Stimulated activated memory B cell treated with anti-CD40 and anti-IgM and Interleukin-4, amounts not matched to agents 10 μg/mL and 1 μg/mL and 100 μg/mL, for 72 hours (primary cell): ENCODE measurements at places on chromosomes 5 and 9.
A peak's percentile ranks its signal among the peaks of the same experiment; 100 is the strongest.

DNA sequence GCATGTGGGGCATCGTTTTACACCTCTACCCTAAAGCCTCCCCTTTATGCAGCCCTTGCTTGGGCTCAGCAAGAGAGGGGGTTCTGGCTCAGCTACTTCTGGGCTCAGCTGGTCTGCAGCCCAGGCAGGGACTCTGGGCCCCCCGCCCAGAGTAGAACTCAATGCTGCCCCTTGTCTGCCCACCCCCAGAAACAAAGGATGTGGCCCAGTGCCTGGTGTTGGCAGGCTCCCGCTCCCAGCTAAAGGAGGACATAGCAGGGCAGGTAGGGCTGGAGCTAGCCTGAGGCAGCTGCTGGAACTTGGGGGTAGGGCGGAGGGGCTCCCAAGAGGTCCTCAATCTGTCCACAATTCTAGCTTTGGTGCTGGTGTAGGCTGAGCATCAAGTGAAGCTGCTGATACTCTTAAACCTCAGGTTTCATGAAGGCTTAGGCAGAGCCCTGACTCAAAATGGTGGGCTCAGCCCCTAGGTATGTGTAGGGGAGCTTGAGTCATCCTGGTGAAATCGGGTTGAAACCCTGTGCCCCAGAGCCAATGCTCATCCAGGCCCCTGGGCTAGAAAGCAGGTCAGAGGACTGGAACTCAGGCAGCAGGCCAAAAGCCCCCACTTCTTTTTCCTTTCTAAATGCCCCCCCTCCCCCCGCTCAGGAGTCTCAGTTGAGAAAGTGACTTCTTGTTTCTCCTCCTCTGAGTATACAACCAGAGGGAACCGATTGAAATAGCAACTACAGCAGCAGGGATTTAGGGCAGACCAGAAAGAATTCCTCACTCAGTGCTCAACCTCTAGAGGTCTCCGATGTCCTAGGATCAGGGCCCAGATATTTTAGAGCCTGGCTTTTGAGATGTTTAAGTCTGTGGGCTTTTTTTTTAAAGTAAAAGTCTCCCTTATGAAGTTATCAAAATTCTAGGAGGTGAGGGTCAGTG lies 11.4 kb downstream of the PSD2 start:
- no peak for ATAC-seq

DNA sequence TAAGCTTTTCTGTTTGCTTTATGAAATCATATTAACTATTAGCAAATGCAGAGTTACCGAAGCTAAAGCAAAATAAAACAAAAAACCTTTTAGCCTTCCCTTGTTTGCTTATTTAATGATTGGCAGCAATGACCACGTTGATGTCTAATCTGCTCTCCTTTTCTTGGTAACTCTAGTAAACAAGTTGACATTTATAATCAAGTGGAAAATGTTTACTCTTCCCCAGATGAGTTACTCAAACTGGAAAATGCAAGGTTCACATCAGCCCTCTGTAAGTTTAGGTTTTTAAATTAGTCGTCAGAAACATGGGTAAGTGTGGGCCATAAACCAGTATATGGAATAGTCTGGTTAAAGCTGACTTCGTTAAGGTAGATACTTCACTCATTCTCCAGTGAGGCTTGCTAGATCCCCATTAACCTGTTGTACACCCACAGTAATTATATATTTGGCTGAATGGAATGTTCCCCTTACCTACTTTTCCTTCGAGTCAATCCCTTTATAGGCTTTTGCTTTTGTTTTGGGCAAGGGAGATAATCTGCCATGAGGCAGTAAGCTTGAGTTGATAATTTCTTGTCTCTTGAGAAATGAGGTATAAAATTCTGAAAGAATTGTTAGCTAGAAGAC lies 100.9 kb downstream of the GDNF start:
- no peak for ATAC-seq

DNA sequence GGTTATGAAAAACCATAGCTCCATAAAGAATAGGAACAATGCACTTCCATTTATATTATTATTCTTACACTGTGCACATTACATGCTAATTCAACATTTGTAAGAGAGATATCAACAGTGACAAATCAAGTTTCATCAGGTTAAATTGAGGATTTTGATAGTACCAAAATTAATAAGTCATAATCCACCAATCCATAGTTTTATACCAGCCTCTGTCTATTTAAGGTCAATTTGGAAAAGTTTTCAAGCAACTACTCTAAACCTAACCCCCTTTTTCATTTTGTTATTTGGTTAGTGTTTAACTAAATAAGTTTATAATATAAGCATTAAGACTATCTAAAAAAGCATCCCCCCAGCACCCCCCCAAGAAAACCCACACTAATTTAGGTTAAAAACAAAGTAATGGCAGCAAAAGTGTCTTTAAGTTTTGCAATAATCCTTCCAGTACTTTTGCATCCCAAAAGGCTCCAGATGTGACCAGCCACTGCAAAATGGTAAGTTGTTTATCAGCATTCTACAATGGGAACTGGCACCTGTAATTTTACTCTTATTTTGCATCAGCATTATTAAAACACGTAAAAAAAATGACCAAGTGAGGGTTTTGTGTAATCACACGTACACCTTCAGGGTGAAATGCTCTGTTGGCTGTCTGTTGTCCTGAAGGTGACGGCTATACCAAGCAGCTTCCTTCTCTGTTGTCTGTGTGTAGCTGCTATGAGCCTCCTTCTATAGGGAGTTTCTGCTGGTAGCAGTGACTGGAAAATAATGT lies 36.8 kb upstream of the SSBP2 start:
- ATAC-seq: no peak

- ATAC-seq: peak; percentile 47
These were observed 326.5 kb upstream of the PRR16 start for GRCh38 chr5:120137582-120137981.

GRCh38 chr9:108058135-108058814 lies 568.7 kb upstream of the KLF4 start:
- ATAC-seq: no peak

DNA sequence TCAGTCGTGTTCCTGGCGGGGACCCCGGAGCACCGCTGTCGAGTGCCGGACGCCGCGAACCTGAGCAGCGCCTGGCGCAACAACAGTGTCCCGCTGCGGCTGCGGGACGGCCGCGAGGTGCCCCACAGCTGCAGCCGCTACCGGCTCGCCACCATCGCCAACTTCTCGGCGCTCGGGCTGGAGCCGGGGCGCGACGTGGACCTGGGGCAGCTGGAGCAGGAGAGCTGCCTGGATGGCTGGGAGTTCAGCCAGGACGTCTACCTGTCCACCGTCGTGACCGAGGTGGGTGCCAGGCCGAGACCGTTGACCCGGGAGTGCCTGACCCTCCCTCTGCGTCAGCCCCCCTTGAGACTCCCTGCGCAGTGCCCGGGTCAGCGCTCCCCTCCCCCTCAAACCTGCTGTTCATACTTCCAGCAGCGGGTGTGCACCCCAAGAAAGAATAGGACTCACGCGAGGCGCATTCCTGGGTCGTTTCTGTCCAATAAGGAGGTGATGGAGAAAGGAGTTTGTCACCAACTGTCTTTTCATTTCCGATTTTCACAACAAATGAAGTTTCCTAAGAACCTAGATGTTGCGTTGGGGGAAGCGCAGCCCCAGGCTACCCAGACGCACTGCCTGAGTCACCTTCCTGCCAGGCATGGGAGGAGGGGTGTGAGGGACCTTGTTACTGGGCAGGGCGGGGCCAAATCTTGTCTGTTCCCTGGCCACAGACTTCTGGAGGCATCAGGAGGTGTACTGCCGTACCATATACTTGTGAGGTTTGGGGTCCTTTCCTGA lies 722 bp downstream of the SLC22A4 start:
- ATAC-seq: peak; percentile 66
